HL-60 (cell line): ENCODE measurements at places on chromosomes 6 and 20.

DNA sequence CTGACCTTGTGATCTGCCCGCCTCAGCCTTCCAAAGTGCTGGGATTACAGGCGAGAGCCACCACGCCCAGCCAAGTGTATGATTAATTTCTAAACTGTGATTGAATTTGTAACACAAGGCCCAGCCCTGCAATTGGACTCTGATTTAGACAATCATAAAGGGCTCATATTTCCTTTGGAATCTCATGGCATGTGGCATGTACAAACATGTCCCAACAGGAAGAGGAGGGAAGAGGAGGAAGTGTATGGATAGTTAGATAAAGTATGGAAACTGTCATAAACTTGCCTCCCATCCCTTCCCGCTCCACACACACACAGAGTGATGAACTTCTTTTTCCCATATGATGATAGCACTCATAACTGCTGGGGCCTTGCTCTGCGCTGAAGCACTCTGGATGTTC, 27.2 kb upstream of the QKI start:
- no peak for DNase-seq

- DNase-seq: no peak
Measured at GRCh38 chr20:62814060-62814708, 2.7 kb upstream of the COL9A3 start.

GRCh38 chr20:62596486-62596885, 45.8 kb upstream of the SLCO4A1 start:
- DNase-seq: no peak

GRCh38 chr20:48747840-48748414, 79.9 kb downstream of the PREX1 start:
- no peak for DNase-seq

GRCh38 chr6:112370946-112371345, 23.8 kb downstream of the RFPL4B start:
- DNase-seq: no peak

DNA sequence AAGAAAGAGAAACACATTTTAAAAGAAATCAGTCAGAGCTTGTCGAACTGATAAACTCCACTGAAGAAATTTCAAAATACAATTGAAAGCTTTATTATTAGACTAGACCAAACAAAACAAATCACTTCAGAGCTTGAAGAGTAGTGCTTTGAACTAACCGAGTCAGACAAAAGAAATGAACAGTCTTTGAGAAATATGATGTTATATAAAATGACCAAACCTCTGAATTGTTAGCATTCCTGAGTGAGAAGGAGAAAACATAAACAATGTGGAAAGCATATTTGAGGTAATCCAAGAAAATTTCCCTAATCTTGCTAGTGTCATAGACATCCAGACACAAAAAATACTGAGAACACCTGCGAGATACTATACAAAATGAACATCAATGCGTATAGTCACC, 13.2 kb upstream of the CST4 start:
- DNase-seq: no peak
